ENCODE measurements at places on chromosomes 5 and 9.

DNA sequence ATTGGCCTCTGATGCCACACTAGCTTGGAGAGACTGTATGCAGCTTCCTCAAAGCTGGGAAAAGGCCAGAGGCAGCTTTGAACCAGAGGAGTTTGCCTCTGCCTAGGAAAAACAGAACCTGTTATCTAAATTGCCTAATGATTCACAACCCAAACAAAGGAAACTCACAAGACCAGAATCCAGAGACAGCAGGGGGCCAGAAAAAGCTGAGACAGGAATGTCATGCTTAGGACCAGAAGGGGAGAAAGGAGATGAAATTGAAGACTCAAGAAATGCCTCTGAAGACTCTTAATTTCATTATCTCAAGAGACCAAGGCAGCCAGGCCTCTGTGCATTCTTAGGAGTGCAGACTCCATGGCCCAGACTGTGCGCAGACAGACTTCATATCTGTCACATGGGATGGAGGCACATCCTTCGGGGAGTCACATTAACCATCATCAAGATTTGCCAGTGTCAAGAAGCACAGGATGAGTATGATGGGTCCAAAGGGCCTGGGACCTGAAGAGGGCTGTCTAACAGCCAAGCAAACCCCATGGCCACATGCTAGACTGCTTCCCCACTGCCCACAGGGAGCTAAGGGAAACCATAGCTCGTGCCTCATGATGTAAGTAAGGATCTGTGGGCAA is 57.3 kb downstream of the ARSB start:
- no peak overlapping the region for H3K4me3 ChIP-seq
- DNase-seq = no peak
- no peak overlapping the region for H3K27ac ChIP-seq
- H3K27me3 ChIP-seq = no peaks in the 10 kb centered on the region
- H3K4me1 ChIP-seq = no peaks in the 10 kb centered on the region

DNA sequence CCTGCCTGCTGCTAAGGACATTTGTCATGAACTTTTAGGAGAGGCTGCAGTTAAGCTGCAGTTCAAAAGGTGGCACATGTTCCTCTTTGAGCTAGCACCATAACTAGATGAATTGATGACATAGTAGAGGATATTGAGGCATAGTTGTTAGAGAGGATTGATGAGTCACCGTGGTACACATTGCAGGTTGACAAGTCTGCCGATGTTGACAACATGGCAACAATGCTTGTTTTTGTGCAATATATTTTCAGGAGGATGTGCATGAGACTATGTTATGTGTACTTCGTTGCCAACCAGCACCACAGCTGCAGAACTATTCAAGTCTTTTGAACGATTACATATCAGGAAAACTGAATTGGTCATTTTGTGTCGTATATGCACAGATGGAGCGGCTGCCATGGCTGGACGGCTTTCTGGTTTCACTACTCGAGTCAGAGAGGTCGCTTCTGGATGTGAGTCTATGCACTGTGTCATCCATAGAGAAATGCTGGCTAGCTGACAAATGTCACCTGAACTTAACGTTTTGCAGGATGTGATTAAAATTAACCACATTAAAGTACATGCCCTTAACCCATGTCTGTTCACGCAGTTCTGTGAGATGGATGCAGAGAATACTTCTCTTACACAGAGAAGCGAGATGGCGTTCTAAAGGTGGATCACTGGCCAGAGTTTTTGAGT is 24.2 kb downstream of the ANP32B start:
- no peaks in the 10 kb centered on the region for H3K27me3 ChIP-seq
- H3K4me1 ChIP-seq = no peaks in the 10 kb centered on the region
- DNase-seq = no peak

DNA sequence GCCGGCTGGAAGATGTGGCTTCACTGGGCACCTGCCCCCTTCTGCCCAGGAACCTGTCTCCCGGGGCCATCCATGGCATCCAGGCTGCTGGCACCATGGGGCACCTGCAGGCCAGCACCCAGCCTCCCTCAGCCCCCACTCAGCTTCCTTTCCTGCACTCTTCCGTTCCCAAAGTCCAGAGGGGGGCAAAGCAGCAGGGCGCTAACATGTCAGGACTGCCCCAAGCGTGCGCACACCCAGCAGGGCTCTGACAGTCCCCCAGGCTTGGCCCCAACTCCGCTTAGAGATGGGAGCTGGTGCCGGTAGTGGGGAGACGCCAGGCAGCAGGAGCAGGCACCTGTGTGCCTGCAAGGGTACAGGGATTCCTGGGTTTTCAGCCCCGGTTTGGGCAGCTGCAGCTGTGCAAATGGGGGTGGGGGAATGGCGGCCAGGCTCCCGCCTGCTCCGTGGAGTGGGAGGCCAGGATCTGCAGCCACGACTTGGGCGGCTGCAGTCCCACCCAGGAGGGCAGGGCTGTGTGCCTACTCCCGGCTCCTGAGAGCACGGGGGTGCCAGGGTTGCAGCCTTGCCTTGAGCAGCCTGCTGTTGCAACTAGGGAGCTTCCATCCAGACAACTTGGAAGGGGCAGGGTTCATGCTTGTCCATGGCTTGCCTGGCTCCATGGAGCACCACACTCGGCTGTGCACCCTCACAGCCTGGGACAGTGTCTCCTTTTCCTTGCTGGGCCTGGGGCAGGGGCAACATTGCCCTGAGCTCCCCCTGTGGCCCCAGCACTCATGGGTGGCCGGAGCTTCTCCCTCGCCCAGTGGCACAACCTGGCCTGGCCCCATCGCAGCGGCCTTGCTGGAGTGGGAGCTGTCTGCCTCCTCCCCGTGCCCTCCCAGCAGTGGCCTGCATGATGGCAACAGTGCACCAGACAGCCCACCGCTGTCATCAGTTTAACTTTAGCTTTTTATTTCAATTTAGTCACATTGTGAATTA is 561.1 kb downstream of the MTRR start:
- H3K36me3 ChIP-seq = no peaks in the 10 kb centered on the region
- no peak overlapping the region for H3K27ac ChIP-seq
- H3K27me3 ChIP-seq = no peaks in the 10 kb centered on the region
- no peak overlapping the region for H3K4me3 ChIP-seq
- no peak for DNase-seq

GRCh38 chr5:73487815-73488214 is 10.4 kb upstream of the BTF3 start:
- no peak overlapping the region for H3K4me3 ChIP-seq
- no peak for DNase-seq
- no peak overlapping the region for H3K27ac ChIP-seq
- no peaks in the 10 kb centered on the region for H3K36me3 ChIP-seq
- H3K4me1 ChIP-seq = no peaks in the 10 kb centered on the region

GRCh38 chr9:6105738-6106137 is 90.3 kb upstream of the RANBP6 start:
- no peaks in the 10 kb centered on the region for H3K4me1 ChIP-seq
- no peak for DNase-seq
- H3K4me3 ChIP-seq = no peak overlapping the region
- no peak overlapping the region for H3K27ac ChIP-seq

DNA sequence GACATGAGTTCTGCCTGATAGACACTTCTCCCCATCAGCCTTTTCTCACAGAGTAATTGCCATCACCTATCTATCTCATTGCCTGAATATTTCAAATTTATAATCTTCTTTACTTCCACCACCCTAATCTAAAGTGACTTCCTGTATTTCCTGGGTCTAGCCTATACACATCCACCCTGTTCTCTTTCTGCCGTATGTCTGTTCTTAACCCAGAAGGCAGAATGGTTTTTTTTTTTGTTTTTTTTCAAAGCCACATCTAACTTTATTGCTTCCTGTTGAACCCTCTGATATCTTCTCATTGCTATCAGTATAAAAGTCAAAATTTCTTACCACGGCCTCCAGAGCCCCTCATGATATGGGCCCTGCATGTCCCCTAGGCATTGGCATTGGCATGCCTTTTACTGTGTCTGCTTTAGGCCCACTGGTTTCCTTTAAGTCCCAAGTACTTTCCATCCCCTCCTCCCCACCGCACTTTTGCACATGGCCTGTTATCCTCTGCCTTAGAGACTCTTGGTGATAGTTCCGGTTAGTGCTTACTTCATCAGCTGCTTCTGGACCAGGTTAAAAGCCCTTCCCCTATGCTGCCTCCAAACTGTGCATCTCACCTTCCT is 159.9 kb downstream of the MAN2A1 start:
- H3K27me3 ChIP-seq = no peaks in the 10 kb centered on the region
- no peaks in the 10 kb centered on the region for H3K4me1 ChIP-seq
- no peak overlapping the region for H3K4me3 ChIP-seq
- no peak overlapping the region for H3K27ac ChIP-seq
- no peaks in the 10 kb centered on the region for H3K36me3 ChIP-seq
- DNase-seq = no peak

- H3K36me3 ChIP-seq = no peaks in the 10 kb centered on the region
- H3K4me1 ChIP-seq = peaks cover 4% of the 10 kb centered on the region
- no peak for DNase-seq
- no peak overlapping the region for H3K4me3 ChIP-seq
Measured at GRCh38 chr9:129405089-129405826, 215.6 kb downstream of the C9orf50 start.

DNA sequence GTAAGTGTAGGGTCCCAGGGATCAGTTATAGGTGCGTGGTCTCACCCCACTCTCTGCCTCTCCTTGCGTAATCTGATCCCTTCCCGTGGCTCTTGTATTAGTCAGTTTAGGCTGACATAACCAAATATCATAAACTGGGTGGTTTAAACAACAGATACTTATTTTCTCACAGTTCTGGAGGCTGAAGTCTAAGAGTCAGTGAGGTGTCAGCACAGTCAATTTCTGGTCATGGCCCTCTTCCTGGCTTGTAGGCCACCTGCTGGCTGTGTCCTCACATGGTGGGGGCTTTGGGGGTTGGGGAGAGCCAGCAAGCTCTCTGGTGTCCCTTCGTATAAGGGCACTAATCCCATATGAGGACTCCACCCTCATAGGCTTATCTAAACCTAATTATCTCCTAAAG is 32.3 kb downstream of the CARTPT start:
- H3K27ac ChIP-seq = no peak overlapping the region
- H3K4me1 ChIP-seq = no peaks in the 10 kb centered on the region
- H3K4me3 ChIP-seq = no peak overlapping the region
- no peak for DNase-seq
- H3K36me3 ChIP-seq = no peaks in the 10 kb centered on the region

DNA sequence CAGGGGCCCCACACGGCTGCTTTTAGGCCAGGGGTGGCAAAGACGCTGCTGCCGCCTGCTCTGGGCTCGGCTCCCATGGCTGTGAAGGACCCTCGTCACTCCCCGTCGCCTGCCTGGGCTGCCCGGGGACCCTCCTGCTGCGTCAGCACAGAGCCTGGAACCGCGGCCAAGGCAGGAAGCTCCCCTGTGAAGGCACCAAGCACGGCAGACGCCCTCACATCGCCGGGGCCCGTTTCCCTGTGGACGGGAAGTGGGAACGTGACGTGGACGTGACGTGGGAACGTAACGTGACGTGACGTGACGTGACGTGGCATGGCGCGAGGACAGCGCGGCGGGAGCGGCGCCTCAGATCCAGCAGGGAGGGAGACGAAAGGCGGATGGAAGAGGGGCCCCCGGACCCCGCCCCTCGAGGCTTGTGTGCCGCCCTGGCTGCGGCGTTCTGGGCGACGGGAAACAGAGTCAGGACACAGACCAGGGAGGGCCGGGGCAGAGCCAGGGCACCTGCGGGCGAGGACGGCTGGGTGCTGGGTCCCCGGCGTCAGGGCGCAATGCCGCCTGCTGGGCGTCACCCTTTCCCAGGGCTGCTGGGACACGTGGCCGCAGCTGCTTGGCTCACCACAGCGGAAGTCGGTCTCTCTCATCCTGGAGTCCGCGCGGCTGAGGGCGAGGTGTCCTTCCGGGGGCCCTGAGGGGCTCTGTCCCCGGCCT is 53.1 kb downstream of the MRPL36 start:
- H3K36me3 ChIP-seq = no peaks in the 10 kb centered on the region
- no peak overlapping the region for H3K4me3 ChIP-seq
- peak; percentile 11 for DNase-seq
- no peaks in the 10 kb centered on the region for H3K4me1 ChIP-seq

GRCh38 chr9:127779136-127779981 is 893 bp upstream of the SH2D3C start:
- H3K36me3 ChIP-seq = no peaks in the 10 kb centered on the region
- peak overlapping the region; percentile 55 for H3K27ac ChIP-seq
- no peak for DNase-seq
- no peaks in the 10 kb centered on the region for H3K27me3 ChIP-seq
- H3K4me1 ChIP-seq = no peaks in the 10 kb centered on the region

GRCh38 chr5:139064613-139065012 is 133.6 kb downstream of the SIL1 start:
- no peaks in the 10 kb centered on the region for H3K36me3 ChIP-seq
- peak overlapping the region; percentile 4 for H3K27ac ChIP-seq
- H3K4me3 ChIP-seq = no peak overlapping the region
- H3K4me1 ChIP-seq = no peaks in the 10 kb centered on the region

- no peaks in the 10 kb centered on the region for H3K4me1 ChIP-seq
- H3K27ac ChIP-seq = peak overlapping the region; percentile 12
- H3K27me3 ChIP-seq = no peaks in the 10 kb centered on the region
- no peak overlapping the region for H3K4me3 ChIP-seq
Measured at GRCh38 chr5:68950125-68950524, 143.7 kb upstream of the SLC30A5 start.

DNA sequence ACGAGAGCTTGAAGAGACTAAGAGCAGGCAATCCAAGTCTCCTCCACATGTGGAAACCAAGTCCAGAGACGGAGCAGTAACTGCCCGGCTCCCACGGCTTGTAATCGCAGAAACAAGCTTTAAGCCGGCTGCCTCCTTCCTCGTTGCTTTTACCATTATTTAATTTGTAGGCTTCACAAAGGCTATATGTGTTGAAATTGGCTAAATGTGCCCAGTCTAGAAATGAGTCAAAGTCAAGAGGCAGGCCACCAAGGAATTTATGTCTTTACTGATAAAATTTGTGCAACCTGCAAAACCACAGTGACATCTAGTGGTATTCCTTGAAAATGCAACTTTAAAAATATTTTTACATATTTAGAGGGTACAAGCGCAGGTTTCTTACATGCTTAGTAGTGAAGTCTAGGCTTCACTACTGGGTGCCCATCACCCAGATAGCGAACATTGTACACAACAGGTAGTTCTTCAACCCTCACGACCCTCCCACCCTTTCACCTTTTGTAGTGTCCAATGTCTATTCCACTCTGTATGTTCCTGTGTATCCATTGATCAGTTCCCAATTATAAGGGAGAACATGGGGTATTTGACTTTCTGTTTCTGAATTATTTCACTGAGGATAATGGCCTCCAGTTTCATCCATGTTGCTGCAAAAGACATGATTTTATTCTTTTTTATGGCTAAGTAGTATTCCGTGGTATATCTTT is 33.5 kb upstream of the EBF1 start:
- DNase-seq = peak; percentile 43
- H3K4me1 ChIP-seq = no peaks in the 10 kb centered on the region
- peak overlapping the region; percentile 16 for H3K4me3 ChIP-seq
- peak overlapping the region; percentile 76 for H3K27ac ChIP-seq

GRCh38 chr5:80615266-80615914 is 39.1 kb upstream of the MSH3 start:
- no peaks in the 10 kb centered on the region for H3K27me3 ChIP-seq
- no peaks in the 10 kb centered on the region for H3K4me1 ChIP-seq
- no peak overlapping the region for H3K4me3 ChIP-seq
- no peak overlapping the region for H3K27ac ChIP-seq
- H3K36me3 ChIP-seq = no peaks in the 10 kb centered on the region

Data from uterus (tissue), 4 donors.